ENCODE measurements at places on chromosomes 5 and 9.

DNA sequence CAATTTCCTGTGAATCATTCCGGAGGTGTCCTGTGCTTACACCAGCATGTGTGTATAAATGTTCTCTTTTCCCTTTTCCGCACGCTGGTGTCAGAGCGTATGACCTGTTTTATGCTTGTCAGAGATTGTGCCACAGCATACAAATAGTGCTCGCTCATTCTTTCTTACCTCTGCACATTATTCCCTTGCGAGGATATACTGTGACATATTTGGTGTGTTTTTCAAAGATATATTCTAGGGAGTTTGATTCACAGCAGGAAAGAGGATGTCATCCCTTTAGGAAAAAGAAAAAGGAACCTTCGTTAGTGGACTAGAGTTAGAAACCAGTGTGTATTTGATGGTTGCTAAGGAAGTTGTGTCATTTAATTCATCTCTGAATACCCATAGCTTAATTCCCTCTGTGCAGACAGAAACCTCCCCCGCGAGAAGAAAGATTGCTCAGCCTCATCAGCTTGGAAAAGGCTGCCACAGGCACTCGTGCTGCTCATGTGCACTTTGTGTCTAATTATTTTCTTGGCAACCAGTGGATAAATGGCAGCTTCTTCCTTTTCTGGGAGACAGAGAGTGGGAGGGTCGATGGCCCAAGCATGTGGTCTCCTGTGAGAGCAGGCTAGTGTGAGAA lies 14.7 kb upstream of the CCIN start:
- no peak for DNase-seq

DNA sequence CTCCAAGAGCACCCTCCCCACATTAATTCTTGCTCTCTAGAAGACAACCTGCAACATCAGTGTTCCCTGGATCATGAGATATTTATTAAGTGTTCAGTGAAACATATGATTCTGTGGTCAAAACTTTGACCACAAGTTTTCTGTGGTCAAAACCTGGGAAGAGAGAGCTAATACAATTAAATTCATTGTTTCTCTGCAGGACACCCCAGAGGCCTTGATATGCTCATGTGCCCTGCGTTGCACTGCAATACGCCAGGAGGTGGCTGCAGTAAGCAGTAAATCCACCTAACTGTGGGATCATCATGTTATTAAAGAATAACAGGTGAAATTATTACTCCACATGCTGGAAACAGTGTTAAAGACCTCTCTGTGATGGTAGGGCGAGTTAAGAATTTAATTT lies 109.3 kb upstream of the SPDL1 start:
- no peak for DNase-seq

GRCh38 chr9:113564498-113565237 lies 101.1 kb downstream of the RGS3 start:
- no peak for DNase-seq

DNA sequence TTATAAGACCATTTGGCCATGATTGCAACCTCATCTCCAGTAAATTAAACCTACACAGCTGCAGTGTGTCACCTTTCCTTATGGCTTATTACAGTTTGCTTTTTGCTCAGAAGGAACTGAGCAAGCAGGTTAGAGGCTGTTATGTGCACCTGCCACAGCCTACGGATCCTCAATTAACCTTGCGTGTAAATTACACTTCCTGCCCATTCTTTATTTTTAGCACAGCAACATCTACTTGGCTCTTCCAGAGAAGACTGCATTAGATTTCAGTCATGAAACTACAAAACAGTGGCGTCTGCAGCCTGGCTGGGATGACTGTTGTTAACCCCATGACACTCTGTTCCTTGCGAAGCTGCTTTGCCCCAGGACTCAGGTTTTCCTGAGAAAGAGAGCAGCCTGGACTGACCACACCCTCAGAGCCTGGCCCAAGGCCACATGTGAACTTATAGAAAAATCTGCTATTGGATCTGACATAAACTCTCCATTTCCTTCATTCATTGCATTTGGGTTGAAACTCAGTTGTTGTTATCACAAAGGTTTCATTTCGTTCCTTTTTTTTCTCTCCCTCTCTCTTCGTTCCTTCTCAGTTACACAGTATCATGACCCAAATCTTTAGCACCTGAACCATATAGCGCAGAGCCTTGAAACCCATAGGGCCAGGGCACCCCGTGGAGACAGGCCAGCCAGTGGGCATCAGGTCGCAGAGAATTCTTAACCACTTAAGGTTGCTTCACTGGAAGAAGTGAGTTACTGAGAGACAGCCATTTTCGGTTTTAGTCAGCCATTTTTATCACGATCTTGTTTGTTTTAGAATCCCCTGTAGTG lies 138.6 kb downstream of the PALM2AKAP2 start:
- no peak for DNase-seq

GRCh38 chr9:109699019-109699418 lies 81.0 kb upstream of the PALM2AKAP2 start:
- no peak for DNase-seq

GRCh38 chr5:168843277-168844015 lies 264.3 kb upstream of the PANK3 start:
- DNase-seq = no peak

Data from T-helper 1 cell (primary cell).